ENCODE measurements at places on chromosomes 2 and 18.

GRCh38 chr2:128607911-128608506, 289.3 kb upstream of the HS6ST1 start:
- DNase-seq: no peak

DNA sequence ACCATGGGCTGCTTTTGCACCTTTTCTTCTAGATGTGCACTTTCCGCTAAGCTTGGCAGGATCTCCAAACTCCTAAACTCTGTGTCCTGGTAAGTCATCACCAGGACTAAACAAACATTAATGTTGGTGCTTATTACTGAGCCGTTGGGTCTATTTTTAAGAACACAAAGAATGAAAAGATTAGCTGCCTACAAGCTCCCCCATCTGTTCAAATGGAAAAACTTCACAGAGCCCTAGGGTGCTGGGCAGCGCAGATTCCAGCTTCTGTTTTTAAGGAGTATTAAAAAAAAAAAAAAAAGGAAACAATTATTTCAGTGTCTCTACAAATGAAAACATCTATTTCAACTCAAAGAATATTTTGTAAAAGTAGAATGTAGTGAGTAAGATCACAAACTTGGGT, 97.8 kb upstream of the AQP4 start:
- DNase-seq: peak; percentile 4

DNA sequence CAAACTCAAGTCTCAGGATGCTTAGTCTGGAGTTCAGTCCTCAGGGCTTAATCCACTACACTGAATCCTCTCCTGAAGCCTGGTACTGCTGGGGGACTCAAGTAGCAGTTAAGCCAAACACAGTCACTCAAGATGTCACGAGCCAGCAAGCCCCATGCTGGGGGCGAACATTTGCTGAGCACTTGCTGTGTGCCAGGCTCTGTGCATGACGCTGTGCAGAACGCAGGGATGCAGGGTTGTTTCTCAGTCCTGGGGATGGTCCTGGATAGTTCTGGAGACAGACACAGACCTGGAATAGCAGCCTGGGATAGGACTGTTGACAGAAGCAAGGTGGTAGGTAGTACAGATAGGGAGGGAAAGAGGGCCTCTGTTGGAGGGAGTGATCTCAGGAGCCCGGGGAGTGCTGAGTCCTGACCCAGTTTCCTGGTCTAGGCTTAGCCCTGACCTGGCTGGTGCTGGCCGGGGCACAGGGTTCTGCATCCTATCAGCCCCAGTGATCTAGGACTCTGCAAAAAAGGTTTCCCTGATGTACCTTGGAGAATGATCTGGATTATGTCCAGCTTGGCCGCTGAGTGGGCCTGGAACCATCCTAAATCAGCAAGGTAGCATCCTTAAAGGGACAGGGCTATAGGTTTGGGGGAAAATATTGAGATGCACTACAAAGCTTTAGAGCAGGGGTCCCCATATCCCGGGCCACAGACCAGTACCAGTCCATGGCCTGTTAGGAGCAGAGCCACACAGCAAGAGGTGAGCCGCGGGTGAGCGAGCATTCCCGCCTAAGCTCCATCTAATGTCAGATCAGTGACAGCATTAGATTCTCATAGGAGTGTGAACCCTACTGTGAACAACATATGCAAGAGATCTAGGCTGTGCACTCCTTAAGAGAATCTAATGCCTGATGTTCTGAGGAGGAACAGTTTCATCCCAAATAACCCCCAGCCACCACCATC, 54.7 kb upstream of the OTOF start:
- no peak for DNase-seq

DNA sequence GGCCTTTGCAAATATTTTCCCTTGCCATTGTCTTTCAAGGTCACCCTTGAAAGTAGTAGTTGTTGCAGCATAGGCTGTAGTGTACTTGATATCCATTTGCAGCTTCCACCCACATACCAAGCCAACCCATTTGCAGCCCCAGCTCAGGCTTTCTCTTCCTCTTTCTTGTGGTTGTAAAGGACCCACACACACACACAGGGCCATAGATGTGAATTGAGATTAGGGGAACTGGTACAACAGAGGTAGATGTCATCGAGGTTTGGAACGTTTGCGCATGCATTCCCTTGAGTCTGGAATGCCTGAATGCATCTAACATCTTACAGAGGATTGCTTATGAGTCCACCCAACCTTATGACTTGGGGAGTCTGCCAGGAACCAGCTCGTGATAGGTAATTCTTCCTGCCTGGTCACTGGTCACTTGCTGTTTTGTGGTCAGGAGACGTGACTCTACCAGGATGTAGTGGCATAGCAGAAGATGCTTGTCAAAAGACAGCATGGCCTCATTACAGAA, 91.9 kb downstream of the MRPS9 start:
- no peak for DNase-seq
